ENCODE measurements at places on chromosomes 2 and 18. TPM values are rescaled to one million over a fixed set of nuclear protein-coding genes. Genes with fewer than 3 reads are reported as not detected.

- DNase-seq, result no peak
These were observed 20.0 kb downstream of the IL1RL2 start for GRCh38 chr2:102206666-102207341.

DNA sequence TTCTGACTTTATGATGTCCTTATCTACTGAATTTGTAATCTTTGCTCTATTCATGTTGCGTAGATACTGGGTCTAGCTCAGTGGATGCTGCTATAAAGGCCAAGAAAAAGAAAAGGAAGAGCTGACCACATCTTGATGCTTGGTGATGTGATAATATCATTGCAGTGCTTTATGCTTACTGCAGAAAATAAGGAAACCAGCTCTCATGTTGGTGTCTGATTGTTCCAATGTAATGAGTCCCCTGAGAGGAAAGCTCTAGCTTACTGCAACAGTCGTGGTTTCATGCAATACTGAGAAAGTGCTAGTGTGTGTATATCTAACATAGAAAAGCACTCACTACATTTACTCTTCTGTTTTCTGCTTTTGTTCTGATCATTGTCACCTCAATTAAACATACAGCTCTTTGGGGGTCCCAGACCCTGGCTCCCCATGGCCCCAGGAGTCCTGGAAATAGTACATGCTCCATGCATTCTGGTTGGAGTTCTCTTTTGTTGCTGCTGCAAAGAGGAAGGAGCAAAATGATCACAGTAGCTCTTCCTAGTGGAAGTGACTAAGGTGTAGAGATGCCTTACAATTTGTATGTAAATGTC, 338.8 kb downstream of the CYRIA start:
- no peak for DNase-seq

DNA sequence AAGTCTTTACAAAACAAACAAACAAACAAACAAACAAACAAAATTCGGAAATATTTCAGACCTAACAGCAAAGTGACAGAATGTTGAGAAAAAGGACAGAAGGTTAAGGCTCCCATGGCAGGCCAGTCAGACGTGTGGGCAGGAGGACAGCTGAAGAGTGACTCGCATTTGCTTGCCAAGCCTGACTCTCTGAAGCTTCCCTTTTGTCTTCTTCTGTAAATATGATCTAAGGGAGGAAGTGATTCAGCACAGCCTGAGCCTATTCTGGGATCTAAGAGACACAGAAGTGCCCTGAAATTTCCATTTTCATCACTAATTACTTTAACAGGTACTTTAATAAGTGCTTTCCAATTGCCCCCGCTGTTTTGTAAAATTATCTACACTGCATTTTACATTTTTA, 134.0 kb upstream of the LYPD1 start:
- DNase-seq, result peak; percentile 5

Gene FBXO11
- 72.4 TPM for total RNA-seq

DNA sequence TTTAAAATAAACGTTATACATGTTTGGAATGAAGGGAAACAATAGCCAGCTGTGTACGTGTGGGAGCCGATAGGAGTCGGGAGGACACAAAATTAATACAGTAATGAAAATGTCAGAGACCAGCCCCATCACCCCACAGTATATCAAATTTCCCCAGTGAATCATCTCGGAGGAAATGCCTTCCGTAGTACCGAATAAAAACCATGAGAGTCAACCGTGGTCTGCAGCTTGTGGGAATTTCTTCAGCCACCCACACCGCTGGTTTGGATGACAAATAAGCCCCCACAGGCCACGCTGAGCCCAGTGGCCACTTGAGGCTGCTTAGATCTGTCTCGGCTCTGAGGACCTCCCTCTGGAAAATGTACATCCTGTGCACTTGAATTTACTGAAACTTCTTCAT, 133.7 kb downstream of the COL6A3 start:
- no peak for DNase-seq

- no peak for DNase-seq
These were observed 6.1 kb upstream of the RAB17 start for GRCh38 chr2:237596520-237597195.

Gene HOXD4
- not detected for total RNA-seq

- DNase-seq, result no peak
These were observed 92.3 kb downstream of the DIS3L2 start for GRCh38 chr2:232053777-232054176.

All from OCI-LY7 (cell line).